CD4-positive, alpha-beta memory T cell (primary cell): ENCODE measurements at places on chromosomes 6 and 20. TPM values are rescaled to one million over a fixed set of nuclear protein-coding genes. Genes with fewer than 3 reads are reported as not detected.
A peak's percentile ranks its signal among the peaks of the same experiment; 100 is the strongest.

The GSTA4 gene
- polyA plus RNA-seq, result 1.7 TPM

The OTOR gene
- not detected for polyA plus RNA-seq

The EPB41L2 gene
- 7.0 TPM for polyA plus RNA-seq

The AKAP7 gene
- 19.0 TPM for polyA plus RNA-seq

The MCHR2 gene
- polyA plus RNA-seq, result not detected

The CLPSL2 gene
- not detected for polyA plus RNA-seq

The HSPA12B gene
- polyA plus RNA-seq, result not detected

GRCh38 chr6:143397227-143398222, 53.0 kb downstream of the ADAT2 start:
- peak; percentile 32 for DNase-seq

- DNase-seq, result peak; percentile 74
These were observed 654 bp downstream of the FAM8A1 start for GRCh38 chr6:17600527-17601385.

- no peak for DNase-seq
These were observed 104.0 kb downstream of the PHACTR3 start for GRCh38 chr20:59708326-59708725.

- DNase-seq, result no peak
These were observed 28.9 kb downstream of the PSMB9 start for GRCh38 chr6:32882879-32883250.

DNA sequence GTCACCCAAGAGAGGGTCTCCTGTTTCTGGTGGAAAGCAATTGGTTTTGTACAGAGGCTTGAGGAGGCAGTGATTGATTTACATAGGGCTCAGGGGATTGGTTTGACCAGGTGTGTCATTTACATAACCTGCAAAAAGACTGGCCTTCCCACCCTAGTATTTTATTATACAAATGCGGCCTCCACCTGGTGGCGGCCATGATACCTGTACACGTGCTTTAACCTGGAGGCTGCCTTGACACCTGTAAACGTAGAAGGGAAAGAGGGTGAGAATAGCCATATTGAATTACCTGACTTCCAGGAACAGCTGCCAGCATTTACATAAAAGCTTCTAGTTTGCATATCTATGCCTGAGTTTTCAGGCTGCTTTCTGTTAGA, 48.7 kb downstream of the HLA-DPB1 start:
- DNase-seq, result no peak

DNA sequence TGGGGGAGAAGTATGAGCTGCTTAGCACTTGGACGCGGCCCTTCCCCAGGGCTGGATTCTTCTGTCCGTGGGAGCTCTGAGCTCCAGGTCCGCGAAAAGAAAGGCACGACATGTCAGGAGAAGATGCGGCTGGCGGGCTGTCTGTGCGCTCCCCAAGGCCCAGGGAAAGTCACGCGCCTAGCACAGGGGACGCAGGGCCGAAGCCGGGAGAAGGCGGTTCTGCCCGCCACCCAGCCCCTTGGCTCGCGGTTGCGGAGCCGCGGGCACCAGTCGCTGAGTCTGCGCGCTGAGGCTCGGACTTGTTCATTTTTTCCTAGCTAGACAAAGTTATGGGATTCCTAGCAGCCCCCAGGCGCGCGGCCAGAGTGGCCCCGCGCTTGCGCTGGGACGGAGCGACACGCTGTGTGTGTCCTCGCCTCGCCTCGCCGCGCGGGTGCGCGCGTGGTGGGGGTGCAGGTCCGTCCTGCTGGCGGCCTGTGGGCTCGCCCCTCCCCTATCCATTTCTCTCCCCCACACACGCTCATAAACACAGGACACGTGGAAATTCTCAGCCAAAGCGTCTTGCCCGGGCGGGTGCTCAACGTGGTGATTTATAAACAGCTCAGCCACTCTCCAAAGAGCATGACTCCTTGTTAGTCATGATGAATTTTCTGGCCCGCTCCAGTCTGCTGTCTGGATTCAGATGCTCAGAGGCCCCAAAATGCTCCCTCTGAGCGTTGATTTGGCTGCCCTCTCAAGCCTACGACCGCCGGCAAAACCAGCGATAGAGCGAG, 1.9 kb upstream of the POU3F2 start:
- no peak for DNase-seq

- no peak for DNase-seq
These were observed 384.7 kb downstream of the C6orf118 start for GRCh38 chr6:164924674-164925073.

GRCh38 chr6:79913369-79913768, 34.0 kb downstream of the ELOVL4 start:
- peak; percentile 39 for DNase-seq

- DNase-seq, result no peak
These were observed 590 bp downstream of the RNF217 start for GRCh38 chr6:124962639-124963415.

DNA sequence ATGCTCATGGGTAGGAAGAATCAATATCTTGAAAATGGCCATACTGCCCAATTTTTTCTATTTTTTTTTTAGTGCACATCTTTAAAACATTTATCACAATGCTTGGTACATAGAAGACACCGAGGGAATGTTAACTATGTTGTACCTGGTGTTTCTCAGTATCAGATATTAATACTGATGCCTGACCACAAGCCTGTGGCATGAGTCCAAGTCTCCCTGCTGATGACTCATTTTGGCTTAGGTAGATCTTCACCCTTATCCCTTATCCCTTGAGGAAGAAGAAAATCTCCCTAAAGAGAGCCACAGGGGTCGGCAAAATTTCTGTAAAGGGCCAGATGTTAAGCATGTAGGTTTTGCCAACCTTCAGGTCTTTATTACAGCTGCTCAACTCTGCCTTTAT, 14.5 kb downstream of the CD109 start:
- no peak for DNase-seq

- DNase-seq, result no peak
These were observed 40.9 kb downstream of the PTPRA start for GRCh38 chr20:2914160-2914559.

DNA sequence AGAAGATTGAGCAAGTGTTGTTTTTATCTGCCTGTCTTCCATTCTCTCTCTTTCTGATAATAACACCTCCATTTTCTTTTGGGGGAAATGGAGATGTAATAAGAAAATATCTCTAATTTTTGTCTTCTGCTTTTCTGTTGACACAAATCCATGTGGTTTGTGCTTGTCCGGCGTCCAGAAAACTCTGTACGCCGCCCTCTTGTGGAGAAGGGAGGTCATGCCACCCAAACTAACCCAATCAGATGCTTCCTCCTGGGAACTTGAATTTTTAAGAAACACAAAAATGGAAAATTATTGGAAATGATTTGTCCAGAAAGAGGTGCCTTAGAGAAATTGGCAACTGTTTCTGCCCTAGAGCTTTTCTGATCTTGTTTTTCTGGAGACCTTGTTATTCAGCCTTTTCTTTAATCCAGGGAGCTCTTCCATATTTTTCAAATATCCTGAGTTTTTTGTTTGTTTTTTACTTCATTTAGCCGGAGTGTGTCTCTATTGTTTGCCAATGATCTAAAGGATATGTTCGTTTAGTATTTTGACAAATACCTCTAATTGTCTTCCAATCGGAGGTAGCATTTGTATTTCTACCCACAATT, 17.8 kb upstream of the FNDC1 start:
- DNase-seq, result peak; percentile 24
